Vagina (tissue), 2 donors: ENCODE measurements at places on chromosomes 1 and 21. TPM values are rescaled to one million over a fixed set of nuclear protein-coding genes. Genes with fewer than 3 reads are reported as not detected.

DNA sequence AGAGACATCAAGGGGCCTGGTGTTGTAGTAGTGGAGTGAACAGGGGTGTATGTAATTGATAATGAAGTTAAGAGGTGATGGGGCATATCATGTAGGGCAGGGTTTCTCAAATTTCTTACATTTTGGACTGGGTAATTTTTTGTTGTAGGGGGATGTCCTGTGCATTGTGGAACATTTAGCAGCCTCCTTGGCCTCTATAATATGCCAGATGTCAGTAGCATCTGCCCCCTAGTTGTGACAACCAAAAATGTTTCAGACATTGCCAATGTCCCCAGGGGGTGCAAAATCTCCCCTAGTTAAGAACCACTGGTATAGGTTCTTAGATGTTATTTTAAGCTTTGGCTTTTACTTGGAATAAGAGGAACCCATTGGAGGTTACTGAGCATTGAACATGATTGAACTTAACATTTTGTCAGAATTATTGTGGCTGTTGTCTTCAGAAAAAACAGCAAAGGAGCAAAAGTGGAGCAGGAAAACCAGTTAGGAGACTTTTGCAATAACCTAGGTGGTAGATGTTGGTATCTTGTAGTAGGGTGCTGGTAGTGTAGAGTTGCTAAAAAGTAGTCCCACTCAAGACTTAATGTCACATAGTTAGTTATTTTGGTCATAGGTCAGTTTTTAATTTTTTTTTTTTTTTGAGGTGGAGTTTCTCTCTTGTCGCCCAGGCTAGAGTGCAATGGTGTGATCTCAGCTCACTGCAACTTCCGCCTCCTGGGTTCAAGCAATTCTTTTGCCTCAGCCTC lies 6.2 kb downstream of the ZNF326 start:
- DNase-seq = no peak

GRCh38 chr1:96309783-96310182 lies 411.8 kb upstream of the PTBP2 start:
- no peak for DNase-seq

DNA sequence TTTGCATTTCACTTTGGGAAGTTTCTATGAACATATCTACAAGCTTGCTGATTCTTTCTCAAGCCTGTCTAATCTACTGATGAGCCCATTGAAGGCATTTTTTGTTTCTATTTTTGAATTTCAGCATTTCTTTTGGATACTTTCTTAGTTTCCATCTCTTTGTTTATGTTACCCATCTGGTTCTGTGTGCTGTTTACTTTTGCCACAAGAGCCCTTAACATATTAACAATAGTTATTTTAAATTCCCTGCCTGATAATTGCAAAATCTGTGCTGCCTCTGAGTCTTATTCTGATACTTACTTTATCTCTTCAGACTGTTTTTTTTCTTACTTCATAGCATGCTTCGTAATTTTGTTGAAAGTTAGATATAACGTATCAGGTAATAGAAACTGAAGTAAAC lies 75.8 kb upstream of the ZRANB2 start:
- no peak for DNase-seq

GRCh38 chr1:47522935-47523834 lies 85.3 kb downstream of the FOXD2 start:
- no peak for DNase-seq

- no peak for DNase-seq
Observed at GRCh38 chr1:24893431-24893830, 36.6 kb downstream of the RUNX3 start.

DNA sequence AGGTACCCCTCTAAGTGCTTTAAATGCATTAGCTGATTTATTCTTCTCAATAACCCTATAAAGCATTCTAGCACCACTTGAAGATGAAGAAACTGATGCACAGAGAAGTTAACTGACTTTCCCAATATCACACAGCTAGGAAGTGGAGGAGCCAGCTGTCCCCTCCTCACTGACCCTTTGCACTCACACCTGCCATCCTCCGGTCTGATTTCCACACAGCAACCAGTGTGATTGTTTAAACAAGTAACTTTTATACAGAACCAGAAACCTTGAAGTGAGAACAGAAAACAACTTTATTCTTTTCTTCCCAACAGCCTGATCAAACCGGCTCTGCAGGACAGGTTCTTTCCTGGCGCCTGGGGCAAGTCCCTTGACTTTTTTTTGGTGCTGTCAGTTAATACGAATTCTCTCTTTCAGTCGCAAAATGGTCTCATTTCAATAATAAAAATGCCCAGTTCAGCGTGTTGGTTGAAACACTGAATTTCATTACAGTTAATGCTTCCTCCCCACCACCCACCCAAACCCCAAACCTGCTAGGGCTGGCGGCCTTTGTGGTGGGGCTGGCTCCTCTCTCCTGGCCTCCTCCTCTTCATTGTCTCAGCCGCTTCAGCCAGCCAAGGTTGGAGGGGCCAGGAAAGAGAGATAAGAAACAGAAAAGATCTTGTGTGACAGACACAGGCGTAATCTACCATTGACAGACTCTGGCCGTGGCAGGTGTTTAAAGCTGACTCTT lies 26.4 kb upstream of the EEIG2 start:
- no peak for DNase-seq

- no peak for DNase-seq
Observed at GRCh38 chr1:232628335-232629249, 1.3 kb downstream of the SIPA1L2 start.

DNA sequence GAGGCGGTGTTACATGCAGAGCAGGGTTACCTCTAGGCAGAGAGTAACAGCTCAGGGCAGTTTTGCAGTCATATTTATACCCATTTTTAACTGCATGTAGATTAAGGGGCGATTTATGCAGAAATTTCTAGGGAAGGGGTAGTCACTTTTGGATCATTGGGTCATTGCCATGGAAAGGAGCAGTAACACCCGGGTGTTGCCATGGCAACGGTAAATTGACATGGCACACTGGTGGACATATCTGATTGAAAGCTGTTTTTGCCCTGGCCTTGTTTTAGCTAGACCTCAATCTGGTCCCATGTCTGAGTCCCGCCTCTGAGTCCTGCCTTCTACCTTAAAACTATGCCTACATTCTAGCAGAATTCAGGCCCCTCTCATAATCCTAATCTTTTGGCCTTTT lies 11.8 kb upstream of the USP1 start:
- no peak for DNase-seq

DNA sequence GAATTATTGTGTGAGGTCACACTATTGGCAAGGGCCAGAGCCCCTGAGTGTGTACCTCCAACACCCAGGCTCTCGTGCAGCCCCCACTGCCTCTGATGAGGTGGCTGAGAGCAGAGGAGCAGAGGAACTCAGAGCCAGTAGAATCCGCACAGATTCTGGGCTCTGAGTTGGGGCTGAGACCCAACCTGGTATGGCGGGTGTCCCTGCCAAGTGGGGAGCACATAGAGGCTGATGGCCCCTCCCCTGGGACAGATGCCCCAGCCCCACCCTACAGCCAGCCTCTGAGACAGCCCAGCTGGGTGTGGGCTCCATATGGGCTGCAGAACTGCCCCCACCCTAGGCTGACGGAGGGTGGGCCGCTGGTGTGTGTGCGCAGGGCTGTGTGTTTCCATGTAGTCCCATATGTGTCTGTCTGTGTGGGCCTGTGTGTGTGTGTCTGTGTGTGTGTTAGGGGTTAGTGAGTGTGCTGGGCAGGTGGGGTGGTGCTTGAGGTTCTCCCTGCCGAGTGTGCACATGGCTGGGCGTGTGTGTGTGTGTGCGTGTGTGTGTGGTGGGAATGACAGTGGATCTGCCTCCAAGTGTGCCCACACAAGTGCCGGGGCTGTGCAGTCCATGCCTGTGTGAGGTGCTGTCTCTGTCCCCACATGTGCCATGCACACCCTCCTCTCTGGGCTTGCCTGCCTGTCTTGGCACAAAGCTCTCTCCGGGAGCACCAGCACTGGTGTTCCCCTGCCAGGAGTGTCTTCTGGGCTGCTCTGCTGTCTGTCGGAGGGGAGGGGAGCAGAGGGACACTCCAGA lies 24.4 kb downstream of the FOXO6 start:
- no peak for DNase-seq

- no peak for DNase-seq
Observed at GRCh38 chr1:38533772-38534472, 325.6 kb downstream of the RRAGC start.

DNA sequence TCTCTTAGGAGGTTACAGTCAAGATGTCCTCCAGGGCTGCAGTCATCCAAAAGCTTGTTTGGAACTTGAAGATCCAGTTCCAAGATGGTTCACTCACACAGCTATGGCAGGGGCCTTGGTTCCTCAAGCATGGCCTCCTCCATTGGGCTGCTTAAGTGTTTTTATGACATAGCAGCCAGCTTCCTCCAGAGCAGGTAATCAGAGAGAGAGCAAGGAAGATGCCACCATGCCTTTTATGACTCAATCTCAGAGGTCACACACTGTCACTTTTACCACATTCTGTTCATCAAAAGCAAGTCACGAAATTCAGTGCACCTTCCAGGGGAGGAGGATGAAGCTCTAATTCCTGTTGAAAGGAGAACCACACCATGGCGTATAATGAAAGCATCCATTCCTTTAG lies 17.1 kb downstream of the ELAPOR1 start:
- DNase-seq = no peak

GNG4 gene
- 6.6 TPM for total RNA-seq

MYCL gene
- 17.2 TPM for total RNA-seq

TP73 gene
- total RNA-seq = 8.1 TPM

SUSD4 gene
- 26.3 TPM for total RNA-seq

CLDN17 gene
- total RNA-seq = 2.2 TPM
